ENCODE measurements at places on chromosomes 5 and 9.

- no peak for DNase-seq
Observed at GRCh38 chr5:98934546-98934945, 5.7 kb upstream of the CHD1 start.

DNA sequence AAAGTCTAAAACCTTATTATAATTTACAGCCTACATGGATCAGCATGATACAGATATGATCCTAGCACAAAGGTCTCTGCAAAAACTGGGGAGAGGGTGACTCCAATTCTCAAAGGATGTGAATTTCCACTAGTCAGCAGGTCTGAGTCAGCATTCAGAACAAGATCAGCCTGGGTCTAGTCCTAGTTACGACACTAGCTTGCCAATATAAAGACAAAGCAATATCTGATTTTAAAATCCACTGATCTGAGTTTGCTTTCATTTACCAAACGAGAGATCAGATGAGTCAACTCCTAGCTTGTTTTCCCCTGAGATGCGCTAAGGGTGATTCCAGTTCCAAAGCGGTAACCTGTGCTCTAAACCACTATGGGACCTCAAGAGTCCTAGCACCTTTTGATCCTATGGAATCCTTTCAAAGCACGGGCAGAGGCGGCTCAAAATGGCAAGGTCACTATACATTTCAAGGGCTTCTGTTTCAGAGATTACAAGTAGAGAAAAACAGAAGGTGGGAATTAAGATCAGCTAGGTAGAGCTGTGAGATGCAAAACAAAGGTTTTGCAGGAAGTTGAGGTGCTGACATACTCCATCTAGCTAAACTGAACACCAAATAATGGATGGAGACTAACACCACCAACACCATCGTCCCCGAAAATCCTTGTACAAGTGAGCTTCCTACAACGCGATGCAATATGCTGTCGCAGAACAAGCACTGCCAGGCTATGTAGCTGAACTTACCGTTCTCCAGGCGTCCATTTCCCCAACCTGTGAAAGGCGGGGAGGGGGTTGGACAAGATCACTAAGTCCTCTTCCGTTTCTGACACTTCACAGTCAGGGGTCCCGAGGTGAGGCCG is 906 bp downstream of the SLC25A51 start:
- DNase-seq: no peak

DNA sequence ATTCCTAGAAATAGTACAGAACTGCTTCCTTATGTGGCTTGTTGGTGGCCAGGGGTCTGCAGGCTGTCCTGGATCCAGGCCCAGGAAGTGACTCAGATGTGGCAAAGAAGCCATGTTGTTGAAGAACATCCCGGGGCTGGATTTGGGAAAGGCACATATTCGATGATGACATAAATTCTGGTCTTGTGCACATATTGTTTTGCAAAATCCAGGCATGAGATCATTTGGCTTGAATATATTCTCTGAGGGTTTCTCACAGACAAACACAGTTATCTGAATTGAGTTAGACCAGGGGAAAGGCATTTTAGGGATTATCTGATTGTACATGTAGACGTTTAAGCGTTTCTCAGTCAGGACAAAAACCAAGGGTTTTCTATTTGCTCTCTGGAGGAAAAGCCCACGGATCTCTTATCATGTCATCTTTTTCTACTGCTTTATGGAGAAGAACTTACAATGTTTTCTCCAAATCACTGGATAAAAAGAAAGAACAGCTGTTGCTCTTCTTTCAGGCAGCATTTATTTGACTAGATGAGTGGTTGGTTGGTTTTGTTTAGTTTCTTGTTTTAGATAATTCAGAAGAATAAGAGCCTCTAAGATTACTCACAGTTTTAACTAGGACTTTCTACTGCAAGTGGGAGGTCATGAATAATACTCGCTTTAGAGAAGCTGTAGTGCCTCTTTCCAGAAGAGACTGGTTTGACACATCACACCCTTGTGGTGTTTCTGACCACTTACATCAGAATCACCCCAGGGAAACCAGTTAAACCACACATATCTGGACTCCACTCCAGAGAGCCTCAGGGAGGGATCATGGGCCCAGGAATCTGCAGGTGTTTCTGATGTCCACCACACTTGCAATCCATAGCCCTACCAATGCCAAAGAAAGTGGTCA is 29.5 kb upstream of the LHFPL2 start:
- no peak for DNase-seq

GRCh38 chr9:97397220-97397619 is 14.7 kb upstream of the TDRD7 start:
- no peak for DNase-seq

GRCh38 chr5:139796061-139796806 is 626 bp downstream of the PSD2 start:
- no peak for DNase-seq

DNA sequence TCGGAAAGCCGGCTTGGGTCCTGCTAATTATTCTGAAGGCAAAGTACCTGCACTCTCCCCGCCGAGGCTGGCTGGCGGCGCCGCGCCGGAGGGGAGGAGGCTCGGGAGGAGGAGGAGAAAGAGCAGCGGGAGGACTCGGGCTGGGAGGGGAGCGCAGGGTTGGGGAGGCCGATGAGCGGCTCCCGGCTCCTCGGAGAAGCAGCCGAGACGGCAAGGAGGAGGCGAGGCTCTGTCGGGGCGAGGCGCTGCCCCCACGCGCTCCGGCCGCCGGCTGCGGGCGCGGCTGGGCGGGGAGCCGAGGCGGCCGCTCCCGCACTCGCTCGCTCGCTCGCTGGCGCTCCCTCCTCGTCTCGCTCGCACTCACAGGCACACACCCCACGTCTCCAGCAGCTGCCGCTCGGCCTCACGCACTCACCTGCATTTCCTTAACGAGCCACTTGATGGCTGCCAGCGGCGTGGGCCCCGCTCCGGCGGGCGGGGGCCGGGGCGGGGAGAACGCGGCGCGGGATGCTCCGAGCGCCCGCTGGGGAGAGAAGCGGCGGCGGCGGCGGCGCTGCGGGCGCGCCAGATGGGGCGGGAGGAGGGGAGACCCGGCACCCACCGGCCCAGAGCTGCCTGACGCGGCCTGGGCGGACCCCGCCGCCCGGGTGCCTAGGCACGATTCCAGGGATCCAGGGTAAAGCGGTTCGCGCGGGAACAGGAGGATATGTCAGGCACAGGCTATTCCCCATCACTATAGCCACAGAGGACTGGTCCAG is at the start of gene PTPRD:
PTPRD (minus strand) TSS at position 362 of the 758 bp plus-strand sequence.
- no peak for DNase-seq

DNA sequence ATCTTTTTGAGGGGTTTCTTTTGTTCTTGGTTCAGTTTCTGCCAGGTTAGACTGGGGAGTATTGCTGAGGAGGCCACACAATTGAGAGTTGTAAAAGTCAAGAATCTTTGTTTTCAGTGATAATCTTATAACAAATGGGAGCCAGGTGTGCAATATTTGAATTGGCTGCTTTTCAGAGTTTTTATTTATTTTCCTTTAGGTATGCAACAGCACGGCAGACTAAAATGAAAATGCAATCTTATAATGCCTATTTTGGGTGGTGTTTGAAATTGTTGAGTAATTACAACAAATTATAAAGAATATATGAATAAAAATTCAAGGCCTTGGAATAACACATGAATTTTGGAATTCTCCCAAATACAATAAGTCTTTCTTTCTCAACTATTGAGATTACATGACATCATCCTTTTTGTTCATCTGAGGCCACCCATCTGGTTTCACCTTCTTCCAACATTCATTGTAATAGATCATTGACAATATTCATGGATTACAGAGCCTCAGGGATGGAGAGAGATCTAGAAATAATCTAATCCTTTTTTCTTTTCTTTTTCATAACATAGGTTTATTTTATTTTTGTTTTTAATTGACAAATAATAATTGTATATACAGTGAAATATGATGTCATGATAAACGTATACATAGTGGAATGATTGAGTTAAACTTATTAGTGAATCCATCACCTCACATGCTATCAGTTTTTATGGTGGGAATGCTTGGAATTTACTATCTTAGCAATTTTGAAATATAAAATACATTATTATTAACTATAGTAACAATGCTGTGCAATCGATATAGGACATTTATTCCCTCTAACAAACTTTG is 1061.0 kb downstream of the NR2F1-AS1 start:
- DNase-seq: no peak

Data from stimulated activated CD8-positive, alpha-beta memory T cell treated with anti-CD3 and anti-CD28 coated beads, Interleukin-15, amount 100 ng/mL, for 4 hours (primary cell).